ENCODE measurements at places on chromosomes 1 and 21.

DNA sequence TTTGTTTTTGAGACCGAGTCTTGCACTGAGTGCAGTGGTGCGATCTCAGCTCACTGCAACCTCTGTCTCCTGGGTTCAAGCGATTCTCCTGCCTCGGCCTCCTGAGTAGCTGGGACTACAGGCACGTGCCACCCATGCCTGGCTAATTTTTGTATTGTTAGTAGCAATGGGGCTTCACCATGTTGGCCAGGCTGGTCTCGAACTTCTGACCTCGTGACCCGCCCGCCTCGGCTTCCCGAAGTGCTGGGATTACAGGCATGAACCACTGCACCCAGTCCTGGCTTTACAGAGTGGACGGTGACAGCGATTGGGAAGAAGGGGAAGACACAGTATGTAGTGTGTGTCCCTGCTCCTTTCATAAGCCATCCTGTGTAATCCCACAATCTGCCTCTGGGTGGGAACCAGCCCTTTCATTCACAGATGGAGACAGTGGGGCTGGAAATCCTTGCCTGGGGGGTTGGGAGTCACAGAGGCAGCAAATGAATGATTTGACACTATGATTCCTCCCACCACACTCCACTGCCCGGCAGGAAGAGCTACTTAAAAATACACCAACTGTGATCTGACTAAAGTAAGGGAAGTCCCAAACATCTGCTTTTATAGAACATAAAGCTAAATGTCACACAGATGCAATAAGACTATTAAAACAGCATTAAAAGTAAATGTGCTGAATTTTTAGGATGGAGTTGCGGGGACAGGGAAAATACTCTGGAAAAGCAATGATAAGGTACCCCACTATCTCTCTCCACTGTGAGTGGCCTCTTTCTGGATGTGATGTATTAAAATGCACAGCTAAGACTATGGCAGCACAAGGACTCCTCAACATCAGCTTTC lies 4.5 kb downstream of the PARP1 start:
- DNase-seq = no peak

- no peak for DNase-seq
These were observed 42.1 kb upstream of the HUNK start for GRCh38 chr21:31830701-31831100.

- no peak for DNase-seq
These were observed 50.5 kb upstream of the GFI1 start for GRCh38 chr1:92536980-92537884.

GRCh38 chr1:61581251-61581650 lies 143.7 kb downstream of the TM2D1 start:
- DNase-seq = no peak

- no peak for DNase-seq
These were observed 90.7 kb downstream of the JAK1 start for GRCh38 chr1:64875606-64876005.

GRCh38 chr1:173112129-173112528 lies 61.4 kb upstream of the TNFSF18 start:
- DNase-seq = no peak

- DNase-seq = no peak
These were observed 32.2 kb upstream of the RNF11 start for GRCh38 chr1:51203874-51204245.

GRCh38 chr21:16847211-16847610 lies 665.6 kb upstream of the CXADR start:
- DNase-seq = no peak

DNA sequence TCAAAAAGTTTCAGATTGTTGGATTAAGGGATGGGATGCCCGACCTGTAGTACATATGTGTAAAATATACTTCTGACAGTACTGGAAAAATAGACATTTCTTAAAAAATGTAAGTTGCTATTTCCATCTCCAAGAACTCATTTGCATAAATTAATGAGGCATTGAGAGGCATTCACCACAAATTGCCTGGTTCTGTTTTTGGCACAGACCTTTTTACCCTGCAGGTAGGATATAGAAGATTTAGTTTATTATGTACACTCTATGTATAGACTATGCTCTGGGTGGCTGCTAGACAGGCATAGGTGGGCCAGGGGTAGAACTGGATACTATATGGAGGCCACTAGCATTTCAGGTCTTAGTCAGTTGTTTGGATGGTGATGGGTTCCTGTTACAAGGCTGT lies 8.0 kb downstream of the CCDC17 start:
- DNase-seq = no peak

GRCh38 chr1:9890224-9890731 lies 19.8 kb downstream of the CTNNBIP1 start:
- no peak for DNase-seq

GRCh38 chr1:99397029-99397428 lies 132.7 kb downstream of the PLPPR4 start:
- no peak for DNase-seq

DNA sequence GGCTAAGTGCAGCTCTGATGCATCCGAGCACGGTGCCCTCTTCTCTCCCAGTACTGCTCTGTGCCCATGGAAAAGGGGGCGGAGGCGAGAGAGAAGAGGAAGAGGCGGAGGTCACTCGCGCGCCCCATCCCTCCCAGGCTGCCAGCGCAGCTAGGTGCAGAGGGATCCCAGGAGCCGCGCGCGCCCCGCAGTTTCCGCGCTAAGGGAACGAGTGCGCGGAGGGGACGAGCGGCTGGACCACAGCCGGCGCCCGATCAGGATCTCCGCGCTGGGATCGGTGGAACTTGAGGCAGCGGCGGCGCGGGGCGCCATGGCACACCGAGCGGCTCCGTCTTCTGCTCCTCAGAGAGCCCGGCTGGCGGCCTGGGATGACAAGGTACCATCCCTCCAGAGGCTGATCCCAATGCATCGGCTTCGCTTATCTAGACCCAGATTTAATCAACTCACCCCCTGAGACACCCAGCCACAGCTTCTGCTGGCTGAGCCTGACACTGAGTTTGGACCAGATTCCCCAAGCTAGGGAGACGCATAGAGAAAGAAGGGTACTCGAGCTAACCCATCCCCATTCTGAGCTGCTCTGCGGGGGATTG lies at the start of gene PTGFR:
TSS of gene PTGFR (plus strand) at position 114 of the 590 bp plus-strand sequence. CDS start 1,770 bp downstream, outside the sequence.
- no peak for DNase-seq

- DNase-seq = no peak
These were observed 2.2 kb downstream of the IL10RB start for GRCh38 chr21:33268393-33268736.

DNA sequence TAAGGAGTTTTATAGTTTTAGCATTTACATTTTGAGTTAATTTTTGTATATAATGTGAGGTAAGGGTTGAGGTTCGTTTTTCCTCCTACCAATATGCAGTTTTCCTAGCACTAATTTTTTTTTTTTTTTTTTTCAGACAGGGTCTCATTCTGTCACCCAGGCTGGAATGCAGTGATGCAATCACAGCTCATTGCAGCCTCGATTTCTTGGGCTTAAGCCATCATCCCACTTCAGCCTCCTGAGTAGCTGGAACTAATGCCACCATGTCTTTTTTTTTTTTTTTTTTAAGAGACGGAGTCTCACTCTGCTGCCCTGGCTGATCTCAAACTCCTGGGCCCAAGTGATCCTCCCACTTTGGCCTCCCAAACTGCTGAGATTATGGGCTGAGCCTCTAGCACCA lies 2.5 kb upstream of the UBASH3A start:
- no peak for DNase-seq

DNA sequence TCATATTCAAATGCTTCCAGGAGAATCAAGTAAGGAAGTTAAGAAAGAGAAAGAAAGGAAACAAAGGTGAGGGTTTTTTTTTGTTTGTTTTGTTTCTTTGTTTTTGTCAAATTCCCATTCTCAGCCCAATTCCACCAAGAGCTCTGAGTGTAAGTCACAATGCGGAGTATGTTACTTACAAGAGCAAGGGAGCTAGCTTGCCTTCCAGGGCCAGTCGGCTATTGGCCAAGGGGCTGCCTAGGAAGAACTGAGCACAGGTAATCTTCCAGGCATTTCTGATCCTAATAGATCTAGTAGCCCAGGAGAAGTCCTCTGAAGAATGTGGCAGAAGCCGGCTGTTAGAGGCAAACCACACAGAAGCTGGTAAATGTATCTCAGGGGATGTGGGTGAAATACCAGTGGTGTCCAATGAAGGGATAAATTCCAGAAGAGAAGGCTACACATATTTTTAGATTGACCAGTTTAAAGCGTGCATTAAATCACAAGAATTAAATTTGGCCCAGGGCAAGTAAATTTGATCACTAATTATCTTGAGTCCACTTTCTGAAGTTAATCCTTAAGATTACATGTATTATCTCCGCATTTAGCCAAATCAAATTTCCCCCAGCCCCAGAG lies 239.6 kb upstream of the ADAMTS5 start:
- no peak for DNase-seq

- DNase-seq = peak; percentile 25
These were observed 34.7 kb downstream of the LRP8 start for GRCh38 chr1:53293123-53293522.

- DNase-seq = no peak
These were observed 36.1 kb downstream of the CLSTN1 start for GRCh38 chr1:9787702-9788101.

GRCh38 chr1:193890935-193891334 lies 704.5 kb upstream of the B3GALT2 start:
- no peak for DNase-seq

- no peak for DNase-seq
These were observed 5.5 kb upstream of the PIK3R3 start for GRCh38 chr1:46137916-46138315.

GRCh38 chr1:213996320-213997037 lies 8.7 kb downstream of the PROX1 start:
- DNase-seq = no peak

- no peak for DNase-seq
These were observed 110.9 kb downstream of the RUNX1 start for GRCh38 chr21:34938089-34938764.

DNA sequence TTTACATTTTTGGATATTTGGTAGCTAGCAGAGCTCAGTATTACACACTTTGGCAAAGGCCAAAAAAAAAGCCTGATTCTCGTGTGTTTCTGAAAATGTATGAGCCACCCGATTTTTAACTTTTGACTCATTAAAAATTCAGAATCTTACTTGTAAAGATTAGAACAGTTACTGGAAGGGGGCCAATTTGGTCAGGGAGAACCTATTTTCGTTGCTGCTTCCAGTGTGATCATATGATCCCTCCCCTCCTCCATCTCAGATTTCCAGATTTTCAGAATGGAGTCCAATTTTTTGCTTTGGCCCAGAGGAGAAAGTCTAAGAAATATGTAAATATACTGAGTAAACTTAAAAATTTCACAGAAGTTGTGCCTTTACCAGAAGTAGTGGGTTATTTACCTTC lies 3.2 kb upstream of the OR2AK2 start:
- no peak for DNase-seq

DNA sequence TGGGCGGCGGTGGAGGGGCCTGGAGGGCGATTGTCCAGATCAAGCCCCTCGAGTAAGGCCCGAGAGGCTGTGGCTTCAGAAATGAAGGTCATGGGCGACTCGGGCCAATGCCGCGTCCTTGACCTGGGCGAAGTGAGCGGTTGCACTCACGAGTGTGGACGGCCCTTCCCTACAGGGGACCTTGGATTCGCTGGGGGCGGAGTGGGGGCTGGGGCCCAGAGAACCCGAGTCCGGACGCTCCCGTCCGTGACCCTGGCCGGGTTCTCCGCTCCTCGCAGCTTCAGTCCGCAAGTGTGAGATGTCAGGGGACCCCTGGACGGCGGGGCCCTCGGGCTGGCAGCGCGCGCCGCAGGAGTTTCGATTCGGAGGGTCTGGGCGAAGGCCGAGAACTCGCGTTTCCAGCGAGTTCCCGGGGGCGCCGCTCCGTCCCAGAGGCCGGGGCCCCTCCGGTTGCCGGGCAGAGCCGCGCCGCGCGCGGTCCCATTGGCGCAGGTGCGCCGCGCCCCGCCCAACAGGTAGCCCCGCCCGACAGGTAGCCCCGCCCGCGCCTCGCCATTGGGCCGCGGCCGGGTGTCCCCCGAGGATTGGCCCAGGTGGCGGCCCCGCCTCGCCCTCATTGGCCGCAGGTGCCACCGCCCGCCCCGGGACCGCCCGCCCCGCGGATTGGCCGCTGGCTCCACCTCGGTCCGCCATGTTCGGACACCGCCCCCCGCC lies at the start of gene PRKCZ:
TSS of gene PRKCZ (plus strand) at position 694 of the 714 bp plus-strand sequence. CDS start 220 bp downstream, outside the sequence.
- DNase-seq = no peak

DNA sequence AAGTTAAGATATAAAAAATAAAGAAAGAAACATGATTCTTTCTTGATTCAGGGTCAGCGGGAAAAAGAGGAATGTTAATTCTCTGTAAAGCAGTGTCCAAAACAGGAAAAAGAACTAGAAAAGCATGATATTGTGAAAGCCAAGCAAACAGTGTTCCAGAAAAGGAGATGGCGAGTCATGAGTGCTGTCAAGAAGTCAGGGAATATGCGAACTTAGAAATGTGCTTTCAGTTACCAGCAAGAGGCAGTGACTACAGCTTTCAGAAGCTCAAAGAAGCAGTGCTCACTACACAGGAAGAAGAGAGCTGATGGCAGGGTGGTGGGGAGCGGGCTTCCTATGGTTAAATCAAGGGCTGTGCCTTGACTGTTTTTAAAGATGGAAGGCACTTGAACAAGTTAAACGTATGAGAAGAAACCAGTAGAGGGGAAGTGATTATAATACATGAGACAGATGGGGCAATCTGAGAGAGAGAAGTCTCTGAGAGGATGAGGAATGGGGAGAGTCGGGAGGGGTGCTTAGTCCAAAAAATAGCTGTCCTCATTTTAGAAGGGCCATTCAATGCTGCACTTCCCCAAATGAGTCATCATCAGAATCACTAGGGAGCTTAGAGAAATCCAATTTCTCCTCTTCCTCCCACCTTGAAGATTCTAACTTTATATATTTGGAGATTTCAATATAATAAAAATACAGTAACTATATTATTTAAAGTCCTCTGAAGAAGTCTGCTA lies 90.4 kb downstream of the KCNK1 start:
- DNase-seq = no peak

GRCh38 chr1:205214756-205215155 lies 3.3 kb upstream of the DSTYK start:
- DNase-seq = no peak

GRCh38 chr1:78301141-78301540 lies 189.6 kb upstream of the PTGFR start:
- DNase-seq = no peak

DNA sequence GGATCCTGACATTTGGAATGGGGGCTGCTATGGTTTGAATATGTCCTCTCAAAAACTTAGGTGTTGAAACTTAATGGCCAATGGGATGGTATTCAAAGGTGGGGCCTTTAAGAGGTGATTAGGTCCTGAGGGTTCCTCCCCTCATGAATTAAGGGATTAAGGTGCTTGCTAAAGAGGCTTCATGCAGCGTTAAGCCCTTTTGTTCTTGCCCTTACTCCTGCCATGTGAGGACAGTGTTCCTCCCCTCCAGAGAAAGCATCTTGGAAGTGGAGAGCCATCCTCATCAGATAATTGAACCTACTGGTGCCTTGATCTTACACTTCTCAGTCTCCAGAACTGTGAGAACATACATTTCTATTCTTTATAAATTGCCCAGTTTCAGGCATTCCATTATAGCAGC lies 146.6 kb downstream of the KCNJ6 start:
- no peak for DNase-seq

- no peak for DNase-seq
These were observed 20.6 kb upstream of the MYCL start for GRCh38 chr1:39922251-39922688.
